Dermis microvascular lymphatic vessel endothelial cell (primary cell): ENCODE measurements at places on chromosomes 1 and 21. TPM values are rescaled to one million over a fixed set of nuclear protein-coding genes. Genes with fewer than 3 reads are reported as not detected.

Gene TRIM17
- not detected in 2 replicates for total RNA-seq

Gene FRRS1
- total RNA-seq, result 0.38 and 1.4 TPM in 2 replicates

Gene GUCA2B
- not detected in 2 replicates for total RNA-seq

Gene GPR52
- 0.26 and 0.63 TPM in 2 replicates for total RNA-seq

Gene SPRR2B
- not detected in 2 replicates for total RNA-seq

Gene OR6K3
- not detected in 2 replicates for total RNA-seq

Gene MFAP2
- total RNA-seq, result 8.9 and 55.3 TPM in 2 replicates

Gene NEXN
- total RNA-seq, result 0.77 and 1.1 TPM in 2 replicates

Gene LCE3D
- not detected in 2 replicates for total RNA-seq

DNA sequence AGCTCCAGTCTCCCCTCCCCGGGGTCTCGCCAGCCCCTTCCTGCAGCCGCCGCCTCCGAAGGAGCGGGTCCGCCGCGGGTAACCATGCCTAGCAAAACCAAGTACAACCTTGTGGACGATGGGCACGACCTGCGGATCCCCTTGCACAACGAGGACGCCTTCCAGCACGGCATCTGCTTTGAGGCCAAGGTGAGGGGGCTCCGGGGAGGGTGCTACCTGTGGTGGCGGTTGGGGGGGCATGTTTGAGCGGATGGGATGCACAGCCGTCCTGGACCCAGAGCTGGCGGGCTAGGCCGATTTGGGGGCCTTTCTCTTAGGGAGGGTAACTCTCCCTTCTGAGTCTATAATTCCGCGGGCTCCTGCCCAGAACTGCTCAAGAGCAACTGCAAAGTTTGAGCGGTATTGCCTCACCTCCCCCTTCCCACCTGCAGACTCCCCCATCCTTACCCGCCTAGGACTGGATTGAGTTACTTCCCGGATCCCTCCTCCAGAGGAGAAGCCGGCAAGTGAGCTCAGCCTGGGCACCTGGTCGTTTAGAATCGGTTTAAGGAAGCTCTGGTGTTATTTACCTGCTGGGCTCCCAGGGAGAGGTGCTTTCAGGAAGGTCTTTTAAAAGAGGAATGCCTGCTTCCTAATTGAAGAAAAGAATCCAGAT lies 730 bp downstream of the NOS1AP start:
- DNase-seq, result no peak

DNA sequence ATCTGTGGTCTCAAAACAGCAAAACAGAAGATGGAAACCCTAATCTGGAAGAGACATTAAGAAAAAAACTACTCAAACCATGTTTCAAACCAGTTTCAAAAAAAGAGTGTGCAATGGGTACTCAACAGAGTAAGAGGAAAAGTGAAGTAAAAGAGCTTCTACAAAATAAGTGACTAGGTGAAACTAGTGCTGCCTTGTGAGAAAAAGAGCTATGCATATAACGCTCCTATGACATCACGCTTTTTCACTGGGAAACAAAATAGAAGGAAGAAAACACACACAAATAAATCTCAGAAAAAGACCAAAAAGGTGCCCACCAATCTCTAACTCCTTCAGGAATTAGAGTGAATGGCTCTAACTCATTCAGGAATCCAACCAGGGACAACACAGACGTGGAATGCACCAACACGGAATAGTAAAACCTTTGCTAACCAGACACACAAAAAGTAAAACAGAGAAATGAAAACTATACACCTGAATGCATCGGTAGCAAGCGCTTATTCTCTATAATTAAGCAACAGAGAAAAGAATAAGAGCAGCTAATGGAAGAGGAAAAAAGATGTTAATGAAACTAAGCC lies 1.3 kb downstream of the FOXJ3 start:
- DNase-seq, result no peak

DNA sequence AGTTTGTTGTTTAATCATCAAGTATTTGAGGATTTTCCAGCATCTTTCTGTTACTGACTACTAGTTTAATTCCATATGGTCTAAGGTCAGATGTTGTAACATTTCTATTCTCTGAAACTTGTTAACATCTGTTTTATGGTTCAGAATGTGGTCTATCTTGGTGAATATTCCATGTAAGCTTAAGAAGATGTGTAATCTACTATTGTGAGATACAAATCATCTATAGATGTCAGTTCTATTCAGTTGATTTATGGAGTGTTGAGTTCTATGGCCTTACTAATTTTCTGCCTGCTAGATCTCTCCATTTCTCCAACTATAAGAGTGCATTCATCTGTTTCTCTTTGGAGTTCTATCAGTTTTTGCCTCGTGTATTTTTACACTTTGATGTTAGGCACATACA lies 31.5 kb downstream of the WARS2 start:
- no peak for DNase-seq

- DNase-seq, result no peak
These were observed 47.1 kb downstream of the ELK4 start for GRCh38 chr1:205584732-205585131.

DNA sequence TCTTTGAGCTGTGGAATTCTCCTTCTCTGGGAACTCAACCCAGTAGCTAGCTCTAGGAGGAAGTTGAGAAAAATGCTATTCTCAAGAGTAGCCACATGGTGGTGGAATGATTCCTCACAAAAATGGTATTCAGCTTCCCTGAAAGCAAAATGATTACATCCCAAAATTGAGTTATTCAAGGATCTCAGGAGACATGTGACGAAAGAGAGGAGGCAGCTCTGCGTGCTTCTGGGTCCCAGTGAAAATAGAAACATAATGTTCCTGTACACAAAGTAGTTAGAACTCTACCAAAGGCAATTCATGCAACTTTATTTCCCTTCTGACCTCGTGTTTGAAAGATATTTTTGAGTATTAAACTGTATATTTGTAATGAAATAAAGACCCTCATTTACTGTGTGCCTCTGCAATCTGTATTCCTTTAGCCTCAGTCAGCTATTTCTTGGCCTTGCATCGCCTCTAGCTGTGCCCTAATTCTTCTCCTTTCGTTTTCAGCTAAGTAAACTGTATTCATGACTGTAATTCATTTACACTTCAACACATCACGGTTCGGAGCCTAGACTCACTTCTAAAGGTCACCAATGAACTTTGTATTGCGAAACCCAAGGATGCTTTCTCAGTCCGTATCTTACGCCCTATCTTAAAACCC lies 167.3 kb downstream of the FASLG start:
- DNase-seq, result peak; percentile 78

GRCh38 chr1:39524171-39524570 lies 32.7 kb downstream of the BMP8A start:
- DNase-seq, result no peak

GRCh38 chr1:67307251-67308060 lies at the start of gene IL12RB2:
Gene IL12RB2, plus strand, starts transcription at chr1:67307873. Its CDS starts 12,496 bp downstream, at chr1:67320369.
- no peak for DNase-seq

GRCh38 chr1:203536980-203537455 lies 43.1 kb downstream of the OPTC start:
- no peak for DNase-seq

DNA sequence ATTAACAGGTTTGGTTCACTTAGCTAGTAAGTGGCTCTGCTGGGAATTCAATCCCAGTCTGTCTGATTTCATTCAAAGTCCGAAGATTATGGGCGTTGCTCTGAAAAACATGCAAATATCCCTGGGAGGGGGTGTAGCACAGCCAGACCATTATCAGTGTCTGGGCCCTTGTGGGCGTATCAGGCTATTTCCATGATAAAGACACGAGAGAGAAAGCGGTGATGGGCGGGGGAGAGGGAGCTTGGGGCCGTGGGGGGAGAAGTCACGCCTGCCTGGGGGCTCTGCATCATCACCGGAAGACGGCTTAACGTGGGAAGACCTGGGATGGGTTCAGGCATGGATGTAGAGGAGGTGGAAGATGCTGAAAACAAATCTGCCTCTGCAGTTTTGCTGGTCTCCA lies 25.8 kb downstream of the IL6R start:
- no peak for DNase-seq

GRCh38 chr1:17078991-17079868 lies 25.4 kb upstream of the SDHB start:
- DNase-seq, result no peak

GRCh38 chr1:4004635-4005430 lies 104.8 kb upstream of the C1orf174 start:
- DNase-seq, result no peak

GRCh38 chr1:186923486-186923885 lies 94.7 kb downstream of the PLA2G4A start:
- no peak for DNase-seq

- no peak for DNase-seq
These were observed 4.9 kb downstream of the LBR start for GRCh38 chr1:225422795-225423517.

GRCh38 chr1:58409890-58410289 lies 136.6 kb downstream of the OMA1 start:
- DNase-seq, result no peak

GRCh38 chr1:25477448-25478034 lies 46.8 kb downstream of the MACO1 start:
- DNase-seq, result no peak

GRCh38 chr21:33964706-33965325 lies 49.2 kb upstream of the ATP5PO start:
- no peak for DNase-seq

DNA sequence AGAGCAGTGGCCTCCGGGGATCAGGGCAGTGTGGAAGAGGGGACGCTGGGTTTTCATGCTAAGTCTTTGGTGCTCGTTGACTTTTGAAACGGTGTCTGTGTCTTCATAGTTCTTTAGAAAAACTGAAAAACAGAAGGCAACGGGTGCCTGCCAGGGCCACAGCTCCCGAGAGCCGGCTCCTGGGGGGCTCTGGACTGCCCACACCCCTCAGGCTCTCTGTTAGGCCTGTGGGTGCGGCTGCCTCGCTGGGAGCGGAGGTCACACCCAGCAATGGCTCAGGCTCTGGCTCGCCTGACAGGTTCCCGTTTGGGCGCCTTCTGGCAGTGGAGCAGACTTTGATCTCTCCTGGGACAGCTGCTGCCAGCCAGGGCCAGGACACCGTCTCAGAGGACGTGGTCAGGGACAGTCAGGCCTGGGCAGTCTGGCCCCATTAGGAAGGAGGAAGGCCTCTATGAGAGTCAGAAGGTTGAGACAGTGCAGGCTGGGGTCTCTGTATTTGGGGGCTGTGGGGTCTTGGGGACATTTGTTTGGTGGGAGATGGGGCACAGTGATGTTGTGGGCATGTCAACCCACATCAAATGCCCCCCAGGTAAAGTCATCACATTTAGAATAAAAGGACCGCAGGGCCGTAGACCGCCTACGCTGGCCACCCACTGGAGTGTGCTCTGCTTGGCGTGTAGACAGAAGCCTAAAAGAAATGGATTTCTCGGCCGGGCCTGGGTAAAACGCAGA lies 5.6 kb downstream of the ARHGEF16 start:
- DNase-seq, result no peak

DNA sequence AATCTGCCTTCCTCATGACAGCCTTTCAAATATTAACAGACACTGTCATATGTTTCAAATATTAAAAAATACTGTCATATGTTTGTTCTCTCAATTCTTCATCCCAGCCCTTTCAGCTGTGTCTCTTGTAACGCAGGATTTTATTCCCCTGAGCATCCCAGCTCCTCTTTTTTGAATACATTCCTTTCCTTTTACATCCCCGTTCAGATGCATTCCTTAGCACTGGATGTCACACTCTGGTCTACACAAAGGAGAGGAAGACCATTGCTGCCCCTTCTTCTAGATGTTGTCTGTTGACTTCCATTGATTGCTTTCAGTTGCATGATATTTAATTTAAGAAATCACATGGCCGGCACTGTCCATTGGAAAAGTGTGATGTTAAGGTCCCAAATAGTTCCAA lies 117.4 kb upstream of the PAXBP1 start:
- DNase-seq, result no peak

DNA sequence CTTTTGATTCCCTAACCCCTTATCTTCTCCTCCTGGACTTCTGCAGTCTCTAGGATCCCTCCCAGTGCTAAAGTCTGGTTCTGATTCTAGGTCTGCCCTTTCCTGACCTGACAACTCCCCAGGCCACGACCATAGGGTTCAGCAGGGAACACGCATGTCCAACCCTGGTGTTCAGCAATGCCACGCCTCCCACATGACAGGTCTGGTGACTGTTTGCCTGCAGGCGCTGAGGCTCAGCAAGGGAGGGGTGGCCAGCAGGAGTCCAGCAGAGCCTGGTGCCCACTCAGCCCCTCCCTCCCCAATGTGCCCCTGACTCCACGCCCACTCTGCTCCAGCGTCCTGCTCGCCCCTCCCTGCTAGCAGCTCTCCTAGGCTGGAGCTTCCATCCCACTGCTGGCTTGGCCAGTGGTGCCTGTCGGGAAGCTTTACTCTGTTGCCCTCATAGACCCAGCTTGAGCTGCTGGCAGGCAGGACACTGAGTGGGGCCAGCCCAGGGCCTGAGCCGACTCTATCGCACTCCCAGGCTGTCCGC lies 17.3 kb downstream of the SLC9A1 start:
- no peak for DNase-seq

GRCh38 chr1:88618331-88618730 lies 65.7 kb upstream of the PKN2 start:
- DNase-seq, result no peak

DNA sequence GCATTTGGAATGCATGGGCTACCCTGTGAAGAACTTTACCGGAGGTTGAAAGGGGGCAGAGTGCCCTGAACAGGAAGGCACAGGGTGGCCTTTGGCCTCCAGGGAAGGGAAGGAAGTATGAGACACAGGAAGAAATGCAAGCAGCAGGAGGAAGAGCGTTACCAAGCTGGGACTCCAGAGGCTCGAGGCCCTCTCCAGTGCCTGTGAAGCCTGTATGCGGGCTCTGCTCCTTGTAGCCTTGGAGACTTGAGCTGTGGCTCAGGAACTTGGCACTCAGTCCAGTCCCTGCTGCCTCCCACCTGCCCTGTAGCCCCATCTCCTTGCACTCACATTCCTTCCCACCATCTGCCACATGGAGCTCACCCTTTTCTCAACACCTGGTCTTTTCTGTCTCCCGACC lies 33.5 kb upstream of the RNF19B start:
- no peak for DNase-seq

GRCh38 chr1:16111771-16112595 lies 38.5 kb upstream of the FAM131C start:
- no peak for DNase-seq

DNA sequence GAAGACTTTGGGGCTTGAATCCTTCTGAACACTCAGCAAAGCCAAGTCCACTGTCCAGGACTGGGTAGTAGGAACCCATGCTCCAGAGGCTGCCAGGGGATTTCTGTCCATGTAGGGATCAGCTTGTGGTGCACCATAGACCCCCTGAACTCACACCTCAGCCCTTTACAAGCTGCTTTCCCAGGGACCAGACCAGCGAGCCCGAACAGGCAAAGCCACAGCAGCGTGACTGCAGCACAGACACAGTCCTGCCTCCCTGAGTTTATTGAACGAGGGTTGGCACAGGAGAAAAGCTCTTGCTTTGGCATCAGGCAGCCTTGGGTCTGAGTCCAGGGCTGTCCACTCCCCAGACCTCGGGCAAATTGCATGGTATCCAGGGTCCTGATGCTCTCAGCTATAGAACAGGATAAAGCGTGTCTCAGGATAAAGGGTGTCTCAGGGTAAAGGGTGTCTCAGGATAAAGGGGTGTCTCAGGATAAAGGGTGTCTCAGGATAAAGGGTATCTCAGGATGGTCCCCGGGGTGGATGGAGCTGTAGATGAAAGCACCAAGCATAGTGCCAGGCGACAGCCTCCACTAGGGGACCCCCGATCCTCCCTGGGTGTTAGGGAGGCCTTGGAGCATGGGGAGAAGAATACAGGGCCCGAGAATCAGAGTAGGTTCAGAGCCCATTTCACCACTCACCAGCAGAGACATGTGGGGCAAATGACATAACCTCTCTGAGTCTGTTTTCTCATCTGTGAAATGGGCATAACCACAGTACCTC lies 648.8 kb downstream of the NPHP4 start:
- DNase-seq, result no peak
